Muscle of back (tissue), 13 donors: ENCODE measurements at places on chromosomes 2 and 18. TPM values are rescaled to one million over a fixed set of nuclear protein-coding genes. Genes with fewer than 3 reads are reported as not detected.

The SKA1 gene
- 7.3 TPM for polyA plus RNA-seq

The GPR75 gene
- polyA plus RNA-seq = 0.84 TPM

The EPB41L3 gene
- 89.1 TPM for polyA plus RNA-seq

The FAM228A gene
- 0.32 TPM for polyA plus RNA-seq
